Stimulated activated naive CD4-positive, alpha-beta T cell treated with Interleukin-2 at 50 U/mL for 16 hours (primary cell): ENCODE measurements at places on chromosomes 5 and 9.

DNA sequence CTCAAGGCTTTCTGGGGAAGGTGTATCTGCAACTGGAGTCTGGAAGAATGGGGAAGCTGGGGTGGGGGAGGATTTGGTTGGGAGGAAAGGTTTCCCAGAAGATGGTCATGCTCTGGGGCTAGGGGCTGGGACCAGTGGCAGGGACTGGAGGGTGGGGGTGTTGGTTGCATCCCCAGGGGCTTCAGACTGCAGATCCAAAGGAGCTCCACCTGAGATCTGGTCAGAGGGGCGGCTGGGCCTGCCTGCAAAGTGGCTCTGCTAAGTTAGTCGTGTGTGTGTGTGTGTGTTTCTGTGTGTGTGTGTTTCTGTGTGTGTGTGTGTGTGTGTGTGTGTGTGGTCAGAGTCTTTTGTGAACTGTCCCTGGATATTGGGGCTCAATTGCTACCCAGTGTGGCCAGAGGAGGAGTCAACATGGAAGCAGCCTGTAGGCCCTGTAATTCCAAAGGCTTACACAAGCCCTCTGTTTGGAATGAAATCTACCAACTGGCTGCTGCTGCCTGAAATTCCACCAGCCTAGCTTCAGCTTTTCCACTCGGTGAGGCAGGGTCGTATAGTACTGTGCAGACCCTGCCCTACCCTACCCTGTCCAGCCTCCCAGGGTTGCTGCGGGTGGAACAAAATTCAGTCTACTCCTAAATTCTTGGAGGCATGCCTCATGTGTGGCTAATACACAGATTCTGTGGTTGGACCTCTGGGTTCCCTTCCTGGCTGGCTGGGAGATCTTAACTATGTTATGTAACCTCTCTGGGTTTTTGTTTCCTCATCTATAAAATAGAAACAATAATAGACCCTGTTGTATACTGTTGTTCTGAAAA is 12.5 kb upstream of the SYNPO start:
- DNase-seq, result no peak

DNA sequence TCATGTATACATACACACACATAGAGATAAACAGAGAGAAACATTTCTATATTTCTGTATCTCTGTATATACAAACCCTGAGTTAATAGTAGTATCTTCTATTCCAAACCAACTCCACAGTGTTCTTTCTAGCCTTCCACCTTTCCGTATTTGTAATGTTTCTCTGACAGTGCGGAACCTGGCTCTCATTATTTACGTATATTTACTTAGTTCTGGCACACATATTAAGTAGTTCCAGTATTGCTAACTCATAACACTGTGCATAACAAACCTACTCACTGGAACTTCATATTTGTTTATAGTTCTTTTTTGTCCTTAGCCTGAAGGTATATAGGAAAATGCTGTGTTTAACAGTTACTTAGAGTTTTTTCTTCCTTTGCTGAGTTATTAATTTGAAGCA is 6.5 kb downstream of the OGN start:
- DNase-seq, result no peak

- no peak for DNase-seq
Observed at GRCh38 chr5:128549496-128549895, 11.5 kb upstream of the FBN2 start.

DNA sequence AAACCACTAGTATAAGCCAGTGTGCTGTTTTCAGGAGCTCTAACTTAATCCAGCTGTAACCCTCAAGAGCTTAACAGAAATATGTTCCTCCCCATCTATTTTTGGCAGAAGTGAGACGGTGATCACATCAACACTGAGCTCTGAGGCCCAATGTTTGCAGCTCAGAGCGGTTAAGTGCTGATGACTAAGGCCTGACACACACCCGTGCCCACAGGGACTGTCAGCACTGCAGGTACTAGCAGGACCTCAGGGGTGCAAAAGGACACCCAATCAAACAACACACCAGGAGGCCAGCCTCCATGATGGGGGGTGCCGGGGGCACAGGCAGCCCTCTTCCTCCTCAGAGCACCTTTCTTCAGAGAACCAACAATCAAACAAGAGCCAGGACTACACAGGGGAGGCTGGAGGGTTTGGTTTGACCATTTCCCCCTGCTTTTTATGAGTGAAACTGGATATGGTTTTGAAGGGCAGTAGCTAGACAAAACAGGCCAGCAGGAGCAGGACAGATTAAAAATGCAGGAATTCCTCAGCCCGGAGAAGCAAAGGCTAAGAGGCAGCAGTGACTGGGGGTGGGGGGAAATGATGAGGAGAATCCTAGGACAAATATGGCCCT is 61.3 kb downstream of the RAPGEF1 start:
- DNase-seq, result peak; percentile 80

DNA sequence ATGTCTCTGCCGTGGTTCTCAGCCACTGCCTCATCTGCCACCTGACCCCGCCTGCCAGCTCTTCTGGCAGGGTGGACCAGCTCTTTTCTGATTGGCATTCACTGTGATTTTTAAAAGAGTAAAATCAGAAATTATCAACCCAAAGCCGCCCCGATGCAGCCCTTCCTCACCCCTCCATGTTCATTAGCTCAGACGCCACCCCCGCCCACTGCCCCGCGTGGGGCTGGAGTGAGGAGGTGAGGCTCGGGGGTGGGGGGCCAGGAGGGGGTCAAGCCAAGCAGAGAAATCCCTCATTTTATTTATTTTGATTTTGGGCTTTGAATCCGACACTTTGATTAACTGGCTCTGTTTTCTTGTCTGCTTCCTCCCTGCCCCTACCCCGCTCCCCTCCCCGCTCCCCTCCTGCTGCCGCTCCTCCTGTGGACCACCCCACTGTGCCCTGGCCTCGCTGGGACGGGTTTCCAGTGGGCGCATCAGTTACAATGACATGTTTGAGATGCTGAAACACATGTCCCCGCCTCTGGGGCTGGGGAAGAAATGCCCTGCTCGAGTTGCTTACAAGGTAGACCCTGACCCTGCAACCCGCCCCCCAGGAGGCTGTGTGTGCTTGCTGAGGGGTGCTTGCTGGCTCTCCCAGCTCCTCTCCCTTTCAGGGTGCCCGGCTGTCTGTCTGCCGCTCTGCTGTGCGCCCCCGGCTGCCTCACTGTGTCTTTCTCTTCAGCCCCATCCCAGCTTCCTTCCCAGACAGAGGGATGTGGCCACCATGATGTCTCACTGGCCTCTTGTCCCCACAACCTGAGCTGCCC is 224.9 kb downstream of the CACNA1B start:
- DNase-seq, result no peak

DNA sequence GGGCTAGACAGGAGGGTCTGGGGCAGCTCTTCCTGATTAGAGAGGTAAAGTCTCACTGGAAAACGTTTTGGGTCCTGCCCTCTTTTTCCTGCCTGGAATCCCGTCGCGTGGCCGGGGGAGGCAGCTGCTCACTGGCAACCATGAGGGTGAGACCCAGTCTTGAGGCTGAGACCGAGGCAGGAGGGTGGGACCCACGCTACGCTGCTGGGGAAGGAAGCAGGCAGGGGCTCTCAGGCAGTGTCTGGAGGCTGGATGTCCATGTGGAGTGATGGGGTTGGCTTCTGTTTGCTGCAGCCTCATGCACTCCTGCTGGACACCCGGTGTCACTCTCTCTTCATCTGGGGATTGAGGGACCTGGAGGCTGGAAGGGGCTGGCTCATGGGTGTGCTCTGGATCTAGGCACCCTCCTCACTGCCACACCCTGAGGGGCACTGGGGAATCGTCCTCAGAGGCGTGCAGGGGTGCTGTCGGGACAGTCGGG is 11.3 kb upstream of the SLC2A6 start:
- no peak for DNase-seq

- no peak for DNase-seq
Observed at GRCh38 chr9:98860871-98861293, 53.4 kb downstream of the GALNT12 start.

DNA sequence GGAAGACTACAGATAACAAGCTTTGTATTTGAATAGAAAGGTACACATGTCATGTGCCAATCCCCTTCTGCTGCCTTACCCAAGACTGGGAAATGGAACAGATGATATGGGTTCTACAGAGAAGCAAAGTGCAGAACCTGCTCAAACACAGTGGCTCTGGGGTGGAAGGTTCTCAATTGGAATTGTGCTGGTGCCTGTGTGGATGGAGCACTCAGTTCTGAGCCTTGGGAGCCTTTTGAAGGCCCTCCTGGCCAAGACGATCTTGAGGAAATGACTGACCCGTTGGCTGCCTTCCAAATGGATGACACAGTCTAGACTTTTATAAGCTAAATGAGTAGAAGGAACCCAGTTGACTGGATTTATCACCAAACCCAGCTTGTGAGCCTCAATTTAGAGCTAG is 4.2 kb upstream of the PRSS3 start:
- no peak for DNase-seq

DNA sequence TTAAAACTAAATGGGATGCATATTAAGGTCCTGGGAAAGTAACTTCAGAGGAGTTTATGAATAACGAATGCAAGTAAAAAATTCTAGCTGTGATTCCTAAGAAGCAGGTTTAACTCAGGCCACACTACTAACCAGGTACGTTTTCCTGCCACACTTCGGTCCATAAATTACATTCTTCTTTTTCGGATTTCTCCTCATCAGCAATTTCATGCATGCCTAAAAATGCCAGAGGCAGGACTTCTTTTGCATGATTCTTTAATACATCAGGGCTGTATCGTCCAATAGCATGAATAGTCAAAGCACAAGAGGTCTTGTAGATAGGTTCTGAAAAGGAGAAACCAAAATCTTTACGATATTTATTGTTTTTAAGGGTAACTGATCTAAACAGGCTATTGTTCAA is 42.3 kb upstream of the OR2K2 start:
- no peak for DNase-seq

- DNase-seq, result no peak
Observed at GRCh38 chr9:18851069-18851795, 181.8 kb downstream of the SAXO1 start.

- no peak for DNase-seq
Observed at GRCh38 chr5:127697894-127698600, 5.1 kb upstream of the CCDC192 start.

GRCh38 chr5:172768573-172769341 is 2.2 kb downstream of the DUSP1 start:
- no peak for DNase-seq

DNA sequence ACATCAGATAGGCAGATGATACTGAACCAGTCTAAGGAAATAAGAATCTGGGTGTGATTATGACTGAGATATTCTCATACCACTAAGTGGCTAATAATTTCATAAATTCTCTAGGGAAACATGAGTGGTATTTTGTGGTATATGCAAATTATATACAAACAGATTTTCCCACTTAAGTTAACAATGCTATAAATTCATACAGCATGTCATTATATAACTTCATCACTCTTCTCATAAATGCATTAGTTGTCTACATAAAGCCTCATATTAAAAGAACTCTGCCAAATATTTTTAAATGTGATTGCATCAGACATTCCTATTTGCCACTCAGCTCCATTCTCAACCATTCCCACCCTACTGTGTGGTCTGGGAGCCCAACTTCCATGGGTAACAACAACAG is 226.5 kb downstream of the TLE1 start:
- DNase-seq, result no peak

GRCh38 chr9:117028103-117028858 is 341.2 kb downstream of the TRIM32 start:
- no peak for DNase-seq

GRCh38 chr5:34847056-34847455 is 8.1 kb downstream of the TTC23L start:
- DNase-seq, result no peak

GRCh38 chr5:146797658-146798057 is 80.9 kb downstream of the PPP2R2B start:
- DNase-seq, result no peak

DNA sequence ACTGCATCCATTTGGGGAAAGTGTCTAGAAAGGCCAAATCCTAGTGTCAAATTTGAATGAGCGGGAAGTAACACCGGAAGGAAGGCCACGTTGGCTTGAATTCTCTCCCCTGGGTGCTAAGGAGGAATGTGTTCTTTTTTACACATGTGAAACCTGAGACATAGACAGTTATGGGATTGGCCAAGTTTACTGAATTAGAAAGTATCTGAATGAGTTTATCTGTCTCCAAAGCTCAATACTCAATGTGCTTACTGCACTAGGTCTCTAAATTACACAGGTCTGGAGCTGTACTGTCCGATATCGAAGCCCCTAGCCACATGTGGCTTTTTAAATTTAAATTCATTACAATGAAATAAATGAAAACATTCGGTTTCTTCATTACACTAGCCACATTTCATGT is 6.0 kb downstream of the DMRT1 start:
- no peak for DNase-seq

GRCh38 chr5:106172681-106173532 is 1497.8 kb downstream of the EFNA5 start:
- DNase-seq, result no peak

GRCh38 chr9:84669288-84670137 is at the start of gene NTRK2:
Gene NTRK2, plus strand, starts transcription at chr9:84669729. Its CDS starts 1,020 bp downstream, at chr9:84670749.
- no peak for DNase-seq

- DNase-seq, result no peak
Observed at GRCh38 chr5:111478266-111478665, 34.1 kb downstream of the STARD4 start.

GRCh38 chr5:55657443-55657842 is 54.7 kb downstream of the SLC38A9 start:
- DNase-seq, result no peak

GRCh38 chr5:26622947-26623346 is 415.4 kb downstream of the CDH9 start:
- no peak for DNase-seq

DNA sequence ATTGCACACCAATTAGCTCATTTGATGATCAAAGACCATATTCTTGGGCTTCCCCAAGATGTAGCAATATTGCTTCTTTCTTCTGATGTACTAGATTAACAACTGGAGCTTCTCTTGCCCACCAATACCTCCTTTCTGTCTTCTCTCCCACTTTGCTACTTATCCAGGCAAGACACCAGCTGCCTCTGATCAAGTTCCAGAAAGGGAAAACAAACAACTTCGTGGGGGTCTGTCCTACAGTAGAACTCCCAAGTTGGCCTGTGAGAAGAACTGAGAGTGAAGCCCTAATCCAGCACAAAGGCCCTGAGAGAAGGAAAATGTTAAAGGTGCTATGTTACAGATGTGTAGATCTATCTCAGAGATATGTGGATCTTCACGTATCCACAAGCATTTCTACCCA is 44.9 kb downstream of the ADAMTS12 start:
- DNase-seq, result no peak

DNA sequence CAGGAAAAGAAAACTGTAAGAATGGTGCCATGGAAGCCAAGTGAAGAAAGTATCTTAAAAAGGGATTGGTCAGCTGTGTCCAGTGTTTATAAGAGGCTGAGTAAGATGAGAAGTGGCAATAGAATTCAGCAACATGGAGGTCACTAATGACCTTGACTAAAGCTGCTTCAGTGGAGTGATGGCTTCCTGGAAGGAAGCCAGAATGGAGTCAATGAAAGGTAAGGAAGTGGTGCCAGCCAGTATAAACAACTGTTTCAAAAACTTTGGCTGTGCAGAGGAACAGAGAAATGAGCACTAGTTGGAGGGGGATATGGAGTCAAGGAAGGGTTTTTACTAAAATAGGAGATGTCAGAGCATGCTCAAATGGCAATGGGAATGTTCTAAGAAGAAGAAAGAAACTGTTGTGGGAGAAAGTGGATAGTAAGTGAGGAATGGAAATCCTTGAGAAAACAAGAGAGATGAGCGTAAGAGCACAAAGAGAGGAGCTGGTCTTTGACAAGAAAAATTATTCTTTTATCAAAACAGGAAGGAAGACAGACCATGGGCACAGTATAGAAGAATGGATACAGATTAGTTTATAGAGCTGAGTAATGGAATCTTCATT is 11.1 kb upstream of the NRG2 start:
- DNase-seq, result no peak

- DNase-seq, result no peak
Observed at GRCh38 chr5:131533836-131534235, 101.2 kb downstream of the RAPGEF6 start.

- no peak for DNase-seq
Observed at GRCh38 chr5:123559434-123559775, 47.4 kb downstream of the CSNK1G3 start.
